ENCODE measurements at places on chromosomes 5 and 9.
A peak's percentile ranks its signal among the peaks of the same experiment; 100 is the strongest.

DNA sequence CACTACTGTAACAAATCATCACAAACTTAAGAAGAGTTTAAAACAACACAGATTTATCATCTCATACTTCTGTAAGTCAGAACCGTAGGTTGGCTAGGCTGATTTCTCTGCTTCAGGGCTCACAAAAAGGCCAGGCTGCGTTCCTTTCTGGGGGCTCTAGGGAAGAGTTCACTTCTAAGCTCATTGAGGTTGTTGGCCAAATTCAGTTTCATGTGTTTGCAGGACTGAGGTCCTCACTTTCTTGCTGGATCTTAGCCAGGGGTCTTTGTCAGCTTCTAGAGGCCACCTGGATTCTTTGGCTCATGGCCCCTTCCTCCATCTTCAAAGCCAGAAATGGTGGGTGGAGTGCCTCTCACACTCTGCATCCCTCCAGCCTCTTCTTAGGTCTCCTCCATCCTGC is 76.0 kb downstream of the ACTBL2 start:
- DNase-seq, result no peak

DNA sequence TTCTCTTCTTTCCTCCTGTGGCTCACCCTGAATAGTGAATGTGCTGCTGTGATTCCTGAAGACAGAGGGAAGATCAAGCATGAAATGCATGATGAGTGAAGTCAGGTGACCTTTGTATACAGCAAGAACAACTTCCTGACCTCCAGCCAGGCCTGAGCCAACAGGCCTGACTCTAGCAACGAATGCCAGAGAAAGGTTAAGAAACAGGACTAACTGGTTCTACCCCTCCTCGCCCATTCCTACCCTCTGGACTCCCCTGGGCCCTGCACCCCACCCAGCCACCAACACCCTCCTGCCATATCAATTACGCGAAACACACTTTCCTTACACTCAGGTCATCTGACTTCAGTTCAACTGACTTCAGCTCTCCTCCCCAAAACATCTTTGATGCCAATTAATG is 4.9 kb downstream of the SUSD1 start:
- peak; percentile 26 for DNase-seq

GRCh38 chr9:130543368-130543767 is 36.0 kb upstream of the FUBP3 start:
- no peak for DNase-seq

DNA sequence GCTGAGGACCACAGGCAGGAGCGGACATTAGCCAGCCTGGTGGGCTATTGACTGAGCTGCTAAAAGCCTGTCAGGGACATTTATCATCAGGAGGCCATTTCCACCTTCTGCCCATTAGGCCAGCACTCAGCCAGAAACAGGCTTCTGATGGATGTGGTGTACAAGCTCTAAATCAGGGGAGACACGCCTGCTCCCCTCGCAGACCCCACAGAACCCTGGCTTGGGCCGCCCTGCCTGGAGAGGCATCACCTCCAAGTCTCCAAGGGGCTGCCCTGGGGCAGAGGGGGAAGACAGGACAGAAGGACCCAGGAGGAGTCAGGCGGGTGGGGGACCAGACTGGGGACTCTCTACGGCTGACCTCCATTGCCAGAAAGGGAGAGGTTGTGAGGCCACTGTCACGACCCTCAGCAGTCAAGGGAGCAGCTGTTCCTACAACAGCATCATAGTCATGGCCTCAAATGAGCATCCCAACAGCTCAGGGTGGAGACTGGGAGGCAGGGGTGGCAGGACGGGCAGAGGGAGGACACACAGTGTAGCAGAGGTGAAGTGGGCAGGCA is 24.0 kb upstream of the TRIM14 start:
- peak; percentile 48 for DNase-seq

- no peak for DNase-seq
Observed at GRCh38 chr5:8185852-8186251, 316.9 kb downstream of the MTRR start.

- DNase-seq, result no peak
Observed at GRCh38 chr5:72314571-72315172, 5.4 kb downstream of the MRPS27 start.

GRCh38 chr5:150605546-150605945 is 34.9 kb upstream of the SYNPO start:
- DNase-seq, result no peak

- DNase-seq, result no peak
Observed at GRCh38 chr9:91920630-91921350, 29.2 kb downstream of the ROR2 start.

DNA sequence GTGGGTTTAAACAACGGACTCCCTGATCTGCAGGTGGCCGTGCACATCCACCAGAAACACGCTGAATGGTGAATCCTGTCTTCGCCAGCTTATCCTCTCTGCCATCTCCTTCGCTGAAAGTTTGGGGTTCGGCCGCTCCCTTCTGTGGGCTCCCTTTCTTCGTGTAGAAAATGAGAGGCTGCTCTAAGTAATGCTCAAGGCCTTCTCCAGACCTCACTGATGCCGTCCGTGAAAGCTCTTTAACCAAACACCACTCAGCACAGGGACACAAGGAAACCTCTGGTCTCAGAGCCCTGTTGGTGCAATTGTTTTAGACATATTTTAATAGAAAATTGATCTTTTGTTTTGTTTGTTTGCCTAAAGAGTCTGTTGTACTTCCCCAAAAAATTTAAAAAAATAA is 596.5 kb downstream of the IRX1 start:
- no peak for DNase-seq

GRCh38 chr9:108496846-108497245 is 358.9 kb downstream of the ACTL7B start:
- DNase-seq, result no peak

- DNase-seq, result no peak
Observed at GRCh38 chr9:68998385-68998784, 15.5 kb downstream of the PRKACG start.

- no peak for DNase-seq
Observed at GRCh38 chr5:163248871-163249270, 188.5 kb upstream of the CCNG1 start.

GRCh38 chr9:128919402-128920089 is 1.2 kb upstream of the PHYHD1 start:
- no peak for DNase-seq

- DNase-seq, result no peak
Observed at GRCh38 chr5:169458221-169458620, 125.4 kb upstream of the SPDL1 start.

- no peak for DNase-seq
Observed at GRCh38 chr5:23013395-23013998, 160.4 kb upstream of the CDH12 start.

- DNase-seq, result no peak
Observed at GRCh38 chr5:2741956-2742355, 9.5 kb downstream of the IRX2 start.

GRCh38 chr5:119897537-119898370 is 268.4 kb downstream of the FAM170A start:
- no peak for DNase-seq

DNA sequence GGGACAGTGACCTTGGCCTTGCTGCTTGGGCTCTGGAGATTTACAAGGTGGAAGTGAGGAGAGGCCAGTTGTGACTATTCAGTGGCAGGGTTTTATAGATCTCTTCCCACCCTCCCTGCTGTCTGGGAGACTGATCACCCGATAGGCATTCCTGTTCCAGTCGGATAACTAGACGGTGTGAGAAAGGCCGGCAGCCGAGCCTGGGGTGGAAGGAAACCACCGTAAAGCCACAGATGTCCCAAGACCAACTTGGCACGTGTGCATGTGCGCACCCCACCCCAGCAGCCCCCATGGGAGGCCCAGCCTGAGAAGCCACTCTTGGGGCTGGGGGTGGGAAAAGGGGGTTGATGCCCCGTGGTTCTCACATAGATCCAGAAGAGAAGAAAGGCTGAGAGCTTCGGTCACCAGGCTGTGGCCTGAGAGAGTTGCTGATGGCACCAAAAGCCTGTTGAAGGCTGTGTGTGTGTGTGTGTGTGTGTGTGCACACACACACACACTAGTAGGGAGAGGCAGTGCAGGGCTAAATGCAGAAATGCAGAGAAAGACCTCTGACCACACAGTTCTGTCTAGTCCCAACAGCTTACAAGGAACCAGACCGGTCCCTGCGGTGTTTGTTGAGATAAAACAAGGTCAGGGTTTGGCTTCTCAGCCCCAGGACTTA is 225.8 kb downstream of the FANCC start:
- DNase-seq, result no peak

GRCh38 chr9:2228132-2228531 is 213.0 kb downstream of the SMARCA2 start:
- no peak for DNase-seq

DNA sequence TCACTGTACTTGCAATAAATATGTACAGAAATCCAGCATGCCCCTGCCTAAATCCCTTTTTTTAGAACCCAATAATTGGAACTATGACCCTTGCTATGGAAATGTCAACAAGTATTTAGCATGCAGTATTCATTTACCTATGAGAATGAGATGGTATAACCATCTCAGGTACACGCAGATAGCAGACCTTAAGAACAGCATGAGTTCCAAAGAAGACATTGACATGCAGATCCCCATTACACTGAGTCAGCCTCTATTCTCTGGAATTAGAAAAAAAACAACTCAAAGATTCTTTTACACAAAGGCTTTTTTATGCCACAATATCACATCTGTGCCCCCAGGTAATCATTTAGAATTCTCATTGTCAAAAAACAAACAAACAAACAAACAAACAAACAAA is 325.6 kb upstream of the TLE4 start:
- no peak for DNase-seq

GRCh38 chr5:154836225-154836624 is 14.2 kb downstream of the FAXDC2 start:
- DNase-seq, result no peak

- DNase-seq, result no peak
Observed at GRCh38 chr9:106829666-106830408, 33.1 kb upstream of the ZNF462 start.

DNA sequence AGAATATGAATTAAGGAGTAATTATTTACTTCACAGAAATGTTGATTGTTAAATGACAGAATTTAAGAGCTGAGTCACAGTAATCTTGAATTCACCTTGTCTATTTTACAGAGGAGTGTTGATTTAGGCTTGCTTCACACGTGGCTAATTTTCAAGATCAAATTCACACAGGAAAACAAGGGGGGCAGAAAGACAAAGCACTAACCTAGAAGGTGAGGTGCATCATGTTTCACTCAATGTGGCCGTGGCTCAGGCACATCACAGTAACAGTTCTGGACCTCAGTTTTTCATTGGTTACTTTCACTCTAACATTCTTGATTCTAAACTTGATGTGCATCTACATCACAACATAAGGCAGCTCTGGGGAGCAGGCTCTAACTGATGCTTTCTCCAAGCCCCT is 69.6 kb upstream of the GNAQ start:
- DNase-seq, result no peak

DNA sequence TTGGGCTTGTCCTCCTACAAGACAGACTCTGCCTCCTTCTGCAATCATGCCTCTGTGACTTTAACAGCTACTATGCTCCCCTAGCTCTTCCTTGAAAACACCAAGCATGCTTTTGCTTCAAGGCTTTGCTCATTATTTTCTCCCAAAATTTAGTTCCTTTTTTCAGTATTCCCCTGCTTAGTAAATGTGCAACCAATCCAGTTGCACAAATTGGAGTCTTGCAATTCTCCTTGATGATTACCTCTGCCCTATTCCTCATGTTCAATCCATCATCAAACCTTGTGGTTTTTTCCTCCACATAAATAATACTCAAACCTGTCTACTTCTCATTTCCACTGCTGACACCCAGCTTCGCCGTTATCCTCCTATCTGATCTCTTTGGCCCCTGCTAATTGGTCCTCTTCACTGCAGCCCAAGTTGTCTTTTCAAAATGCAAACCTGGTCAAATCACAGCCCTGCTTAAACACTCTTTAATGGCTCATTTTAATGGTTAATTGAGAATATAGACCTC is 296.3 kb downstream of the CWC27 start:
- DNase-seq, result no peak

DNA sequence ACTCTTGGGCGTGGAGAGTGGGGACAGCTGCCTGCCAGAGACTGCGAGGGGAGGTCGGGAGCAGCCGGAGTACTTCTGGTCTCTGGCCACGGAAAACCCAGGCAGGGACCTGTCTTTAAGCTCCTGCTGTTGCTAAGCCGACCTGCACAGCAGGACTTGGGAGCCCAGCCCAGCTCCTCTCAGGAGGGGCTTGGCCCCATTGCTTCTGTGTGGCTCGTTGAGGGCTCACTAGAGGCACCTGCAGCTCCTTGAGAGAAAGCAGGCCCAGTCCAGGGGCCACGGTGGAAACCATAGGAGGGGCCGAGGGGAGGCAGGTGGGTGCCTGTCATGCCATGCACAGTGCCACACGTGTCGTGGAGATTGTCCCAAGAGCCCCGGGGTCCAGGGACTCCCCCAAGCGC is 3.3 kb upstream of the LCN2 start:
- DNase-seq, result no peak

DNA sequence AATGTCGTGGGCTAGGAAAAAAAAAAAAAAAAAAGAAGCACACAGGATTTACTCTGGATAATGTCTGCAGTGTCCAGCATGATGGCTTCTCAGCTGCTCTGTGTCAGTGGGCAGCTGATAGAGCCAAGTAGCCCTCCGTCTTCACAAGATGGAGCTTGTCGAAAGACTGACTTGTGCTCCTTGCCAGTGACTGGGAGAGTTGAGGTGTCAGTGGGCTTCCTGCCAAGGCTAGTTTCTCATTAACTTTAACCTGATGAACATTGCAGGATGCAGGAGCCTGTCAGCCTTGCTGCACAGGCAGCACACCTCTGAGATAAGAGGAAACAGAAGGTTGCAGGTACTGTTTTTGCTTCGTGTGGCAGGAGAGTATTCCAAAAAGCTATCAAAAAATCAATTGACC is 171.4 kb upstream of the SGCD start:
- no peak for DNase-seq

DNA sequence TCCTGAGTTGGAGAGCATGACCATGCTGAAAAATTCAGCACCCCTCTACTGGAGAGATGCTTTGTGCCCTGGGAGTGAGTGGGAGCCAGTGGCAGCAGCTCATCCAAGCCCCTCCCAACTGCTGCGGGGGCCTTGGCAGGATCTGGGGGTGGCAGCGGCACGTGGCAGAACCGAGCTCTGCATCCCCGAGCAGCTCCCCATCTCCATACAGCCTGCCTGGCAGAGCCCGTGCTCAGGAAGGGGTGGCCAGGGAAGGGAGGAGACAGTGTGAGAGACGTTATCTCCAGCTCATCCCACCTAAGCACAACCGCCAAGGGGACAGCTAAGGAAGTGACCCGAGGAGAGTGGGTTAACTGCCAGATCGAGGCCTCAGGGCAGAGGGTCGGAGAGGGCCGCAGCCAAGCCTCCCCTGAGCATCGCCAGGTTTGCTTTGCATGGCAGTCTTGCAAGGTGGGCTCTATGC is 17.2 kb upstream of the DPM2 start:
- DNase-seq, result no peak

DNA sequence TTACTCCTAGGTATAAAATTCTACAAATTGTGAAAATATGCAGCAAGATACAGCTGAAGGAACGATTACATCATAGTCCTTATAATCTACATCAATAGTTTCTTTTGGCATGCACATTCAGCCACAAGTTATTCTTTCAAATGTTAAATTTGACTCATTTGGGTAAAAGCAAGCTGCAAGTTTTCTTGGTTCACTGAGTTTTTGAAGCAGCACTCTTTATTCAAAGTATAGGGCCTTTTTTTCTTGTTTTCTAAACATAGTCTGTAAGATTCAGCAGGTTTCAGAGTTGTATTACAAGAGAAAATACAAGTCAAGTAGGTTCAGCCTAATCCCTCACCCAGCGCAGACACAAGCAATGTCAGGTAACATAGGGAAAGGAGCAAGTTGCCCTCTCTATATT is 981.5 kb downstream of the PTPRD start:
- no peak for DNase-seq
